WERI-Rb-1 (cell line): ENCODE measurements at places on chromosomes 12 and 14.

DNA sequence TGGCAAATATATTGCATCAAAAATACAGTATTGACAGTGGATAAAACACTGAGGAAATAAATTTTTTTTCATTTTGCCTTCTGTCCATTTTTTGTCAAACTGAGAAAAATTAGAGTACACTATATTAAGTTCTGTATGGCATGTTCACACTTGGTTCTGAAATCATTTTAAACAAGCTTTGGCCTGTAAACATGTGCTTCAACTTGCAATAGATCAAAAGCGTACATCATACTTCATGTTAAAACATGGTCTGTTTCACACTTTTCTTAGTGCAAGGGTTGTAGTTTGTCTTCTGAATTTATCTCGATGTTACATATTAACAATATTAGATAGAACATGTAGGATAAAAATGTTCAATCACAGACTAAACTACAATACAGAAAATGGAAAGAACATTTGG is 208.0 kb downstream of the PCNX1 start:
- no peak for DNase-seq

DNA sequence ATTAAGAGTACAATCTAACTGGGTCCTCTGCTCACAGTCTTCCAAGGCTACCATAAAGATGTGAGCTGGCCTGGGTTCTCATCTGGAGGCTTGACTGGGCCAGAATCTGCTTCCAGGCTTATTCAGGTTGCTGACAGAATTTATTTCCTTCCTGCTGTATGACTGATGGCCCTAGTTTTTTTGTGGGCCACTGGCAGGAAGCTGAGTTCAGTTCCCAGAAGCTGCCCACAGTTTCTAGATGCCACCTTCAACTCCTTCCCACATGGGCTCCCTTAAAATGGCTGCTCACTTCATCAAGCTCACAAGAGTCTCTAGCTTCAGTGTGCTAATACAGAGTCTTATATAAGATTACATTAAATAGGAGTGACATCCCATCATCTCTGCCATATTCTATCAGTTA is 121.7 kb upstream of the CAND1 start:
- no peak for DNase-seq

DNA sequence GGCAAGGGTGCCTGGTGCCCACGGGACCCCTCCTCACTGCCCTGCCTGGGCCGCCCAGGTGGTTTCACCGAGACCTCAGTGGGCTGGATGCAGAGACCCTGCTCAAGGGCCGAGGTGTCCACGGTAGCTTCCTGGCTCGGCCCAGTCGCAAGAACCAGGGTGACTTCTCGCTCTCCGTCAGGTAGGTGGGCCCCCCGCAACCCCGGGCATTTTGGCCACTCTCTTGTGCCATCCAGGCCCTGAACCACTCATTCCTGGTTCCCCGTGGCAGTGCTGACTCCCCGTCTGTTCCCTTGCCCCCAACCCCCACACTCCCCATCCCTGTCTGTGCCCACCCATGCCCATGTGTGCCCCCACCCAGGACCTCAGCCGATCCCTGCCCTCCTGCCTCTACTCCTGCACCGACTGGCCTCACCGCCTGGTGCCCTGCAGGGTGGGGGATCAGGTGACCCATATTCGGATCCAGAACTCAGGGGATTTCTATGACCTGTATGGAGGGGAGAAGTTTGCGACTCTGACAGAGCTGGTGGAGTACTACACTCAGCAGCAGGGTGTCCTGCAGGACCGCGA is 480 bp downstream of the PTPN6 start:
- no peak for DNase-seq

- DNase-seq, result no peak
Observed at GRCh38 chr12:4700621-4701026, 19.6 kb upstream of the GALNT8 start.

DNA sequence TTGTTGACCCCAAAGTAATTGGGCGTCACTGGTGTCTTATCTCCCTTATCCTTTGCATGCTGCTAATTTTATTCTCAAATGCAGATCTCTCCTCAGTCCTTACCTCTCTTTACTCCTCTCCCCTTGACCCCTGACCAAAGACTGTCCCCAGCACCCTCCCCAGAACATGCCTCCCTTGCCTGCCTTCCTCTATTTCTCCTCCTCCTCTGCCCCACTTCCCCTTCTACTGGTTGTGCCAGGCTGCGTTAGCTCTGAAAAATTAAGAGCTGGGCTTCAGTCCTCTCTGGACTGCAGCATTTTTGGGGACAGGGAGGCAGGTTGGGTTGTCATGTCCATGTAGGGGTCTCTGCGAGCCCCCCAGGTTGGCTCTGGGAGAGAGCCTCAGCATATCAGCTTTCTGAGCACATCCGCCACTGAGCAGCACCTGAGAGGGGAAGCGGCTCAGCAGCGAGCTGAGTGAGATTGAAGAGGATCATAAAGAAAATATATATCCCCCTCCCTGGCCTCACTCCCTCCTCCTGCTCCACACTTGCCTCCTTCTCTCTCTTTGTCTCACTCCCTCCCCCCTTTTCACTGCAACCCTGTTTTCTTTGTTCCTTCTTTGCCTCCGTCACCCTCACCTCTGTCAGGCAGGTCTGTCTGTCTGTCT is 6.4 kb upstream of the CISTR start:
- DNase-seq, result no peak

GRCh38 chr14:75156901-75157300 is 19.5 kb downstream of the TMED10 start:
- no peak for DNase-seq

GRCh38 chr12:65205886-65206285 is 36.5 kb downstream of the LEMD3 start:
- DNase-seq, result no peak

DNA sequence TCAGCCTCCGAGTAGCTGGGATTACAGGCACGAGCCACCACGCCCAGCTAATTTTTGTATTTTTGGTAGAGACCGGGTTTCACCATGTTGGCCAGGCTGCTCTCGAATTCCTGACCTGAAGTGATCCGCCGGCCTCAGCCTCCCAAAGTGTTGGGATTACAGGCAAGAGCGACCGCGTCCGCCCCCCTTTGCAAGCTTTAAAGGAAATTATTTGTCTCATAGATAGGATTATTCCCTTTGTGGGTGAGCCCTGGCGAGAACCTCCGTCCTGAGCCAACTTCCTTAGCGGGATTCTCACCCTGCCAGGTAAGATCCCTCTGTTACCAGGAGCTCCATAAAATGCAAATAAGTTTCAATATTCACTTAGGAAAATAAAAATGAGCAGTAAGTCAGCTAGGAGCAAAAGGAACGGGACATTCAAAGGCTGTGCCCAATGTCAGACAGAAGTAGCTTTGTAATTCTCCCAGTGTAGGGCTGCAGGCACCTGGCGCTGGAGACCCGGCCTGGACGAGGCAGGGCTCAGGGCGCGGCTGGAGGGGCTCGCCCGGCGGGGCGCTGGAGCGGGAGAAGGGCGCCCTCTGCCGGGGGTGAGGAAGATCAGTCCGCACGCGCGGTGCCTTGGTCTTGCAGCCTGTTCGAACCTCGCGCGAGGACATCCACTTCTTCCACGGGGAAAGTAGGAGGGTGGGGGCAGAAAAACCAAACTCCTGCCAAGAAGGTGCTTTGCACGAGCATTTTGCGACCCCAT is 47.2 kb upstream of the PLXNC1 start:
- DNase-seq, result peak; percentile 83

DNA sequence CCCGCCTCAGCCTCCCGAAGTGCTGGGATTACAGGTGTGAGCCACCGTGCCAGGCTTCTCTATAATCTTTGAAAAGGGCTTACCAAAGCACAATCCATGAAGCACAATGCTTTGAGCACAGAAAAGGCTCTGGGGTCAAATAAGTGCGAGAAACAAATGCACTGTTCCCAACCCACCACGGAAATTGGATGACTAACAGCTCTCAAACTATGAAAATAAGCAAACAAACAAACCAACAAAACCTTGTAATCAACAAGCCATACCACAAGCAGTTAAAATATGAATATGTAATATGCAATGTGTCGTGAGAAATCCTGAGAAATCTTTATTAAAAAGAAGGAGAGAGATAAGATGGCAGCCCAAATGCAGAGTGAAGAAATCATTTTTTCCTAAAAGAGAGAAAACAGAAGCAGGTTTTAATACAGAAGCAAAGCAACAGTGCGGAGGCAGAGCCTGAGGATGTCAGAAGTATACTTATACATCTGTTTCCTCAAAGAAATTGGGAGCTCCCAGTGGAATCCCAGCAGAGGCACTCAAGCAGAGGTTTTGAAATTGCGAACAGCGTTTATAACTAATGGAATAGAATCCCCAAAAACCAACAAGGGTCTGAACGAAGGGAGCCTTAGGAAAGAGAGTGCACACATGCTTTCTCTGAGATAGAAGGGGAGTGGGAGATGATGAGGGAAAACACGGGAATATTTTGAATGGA is 17.1 kb downstream of the SMCO2 start:
- no peak for DNase-seq

DNA sequence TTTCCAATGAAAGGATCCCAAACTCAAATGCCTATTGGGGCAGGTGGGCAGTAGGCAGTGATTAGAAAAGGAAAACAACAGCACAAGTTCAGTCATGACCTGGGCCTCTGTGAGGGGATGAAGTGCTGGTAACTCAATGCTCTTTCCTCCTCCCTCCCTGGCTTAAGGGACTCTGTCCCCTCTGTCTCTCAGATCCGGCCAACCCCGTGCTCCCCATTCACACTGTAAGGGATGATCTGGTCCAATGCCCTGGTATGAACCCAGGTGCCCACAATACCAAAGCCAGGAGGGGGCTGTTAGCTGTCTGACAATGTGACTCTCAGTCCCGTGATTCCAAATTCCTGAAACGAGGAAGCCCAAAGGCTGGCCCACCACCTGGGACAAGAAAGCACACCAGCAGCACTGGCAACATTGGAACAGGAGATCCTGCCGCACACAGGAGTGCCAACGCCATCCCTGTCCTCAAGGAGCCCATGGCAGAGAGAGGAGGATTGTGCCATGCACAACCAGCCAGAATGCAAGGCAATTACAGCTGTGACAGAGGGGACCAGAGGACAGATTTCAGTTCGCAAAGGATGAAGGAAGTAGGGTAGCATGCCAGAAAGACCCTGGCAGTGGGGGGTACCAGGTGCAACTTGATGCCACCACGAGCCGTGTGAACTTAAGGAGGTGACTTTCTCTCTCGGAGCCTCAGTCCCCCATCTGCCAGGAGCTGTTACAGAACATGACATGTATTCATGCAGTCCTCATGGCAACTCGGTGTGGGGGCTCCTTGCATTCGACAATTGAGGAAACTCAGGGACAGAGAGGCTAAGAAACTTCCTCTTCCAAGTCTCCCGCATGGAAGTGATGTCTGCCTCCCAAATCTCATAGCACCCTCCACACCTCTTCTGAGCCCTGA is 37.6 kb downstream of the SERPINA3 start:
- DNase-seq, result no peak

GRCh38 chr14:103668117-103668516 is 39.1 kb downstream of the KLC1 start:
- no peak for DNase-seq

DNA sequence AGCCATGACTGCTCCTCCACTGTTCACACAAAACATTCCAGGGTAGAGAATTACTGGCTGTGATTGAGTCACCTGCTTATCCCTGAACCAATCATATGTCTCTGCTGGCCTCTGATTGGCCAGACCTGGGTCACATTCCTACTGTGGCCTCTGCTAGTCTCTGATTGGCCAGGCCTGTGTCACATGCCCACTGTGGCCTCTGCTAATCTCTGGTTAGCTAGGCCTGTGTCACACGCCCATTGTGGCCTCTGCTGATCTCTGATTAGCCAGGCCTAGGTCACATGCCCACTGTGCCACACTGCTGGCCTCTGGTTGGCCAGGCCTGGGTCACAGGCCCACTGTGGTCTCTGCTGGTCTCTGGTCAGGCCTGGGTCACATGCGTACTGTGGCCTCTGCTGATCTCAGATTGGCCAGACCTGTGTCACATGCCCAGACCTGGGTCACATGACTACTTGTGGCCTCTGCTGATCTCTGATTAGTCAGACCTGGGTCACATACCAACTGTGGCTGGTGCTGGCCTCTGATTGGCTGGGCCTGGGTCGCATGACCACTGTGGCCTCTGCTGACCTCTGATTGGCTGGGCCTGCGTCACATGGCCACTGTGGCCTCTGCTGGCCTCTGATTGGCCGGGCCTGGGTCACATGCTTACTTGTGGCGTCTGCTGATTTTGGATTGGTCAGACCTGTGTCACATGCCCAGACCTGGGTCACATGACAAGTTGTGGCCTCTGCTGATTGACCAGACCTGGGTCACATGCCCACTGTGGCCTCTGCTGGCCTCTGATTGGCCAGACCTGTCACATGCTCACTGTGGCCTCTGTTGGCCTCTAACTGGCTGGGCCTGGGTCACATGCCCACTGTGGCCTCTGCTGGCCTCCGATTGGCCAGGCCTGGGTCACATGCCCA is 251.6 kb downstream of the SLC15A4 start:
- no peak for DNase-seq

DNA sequence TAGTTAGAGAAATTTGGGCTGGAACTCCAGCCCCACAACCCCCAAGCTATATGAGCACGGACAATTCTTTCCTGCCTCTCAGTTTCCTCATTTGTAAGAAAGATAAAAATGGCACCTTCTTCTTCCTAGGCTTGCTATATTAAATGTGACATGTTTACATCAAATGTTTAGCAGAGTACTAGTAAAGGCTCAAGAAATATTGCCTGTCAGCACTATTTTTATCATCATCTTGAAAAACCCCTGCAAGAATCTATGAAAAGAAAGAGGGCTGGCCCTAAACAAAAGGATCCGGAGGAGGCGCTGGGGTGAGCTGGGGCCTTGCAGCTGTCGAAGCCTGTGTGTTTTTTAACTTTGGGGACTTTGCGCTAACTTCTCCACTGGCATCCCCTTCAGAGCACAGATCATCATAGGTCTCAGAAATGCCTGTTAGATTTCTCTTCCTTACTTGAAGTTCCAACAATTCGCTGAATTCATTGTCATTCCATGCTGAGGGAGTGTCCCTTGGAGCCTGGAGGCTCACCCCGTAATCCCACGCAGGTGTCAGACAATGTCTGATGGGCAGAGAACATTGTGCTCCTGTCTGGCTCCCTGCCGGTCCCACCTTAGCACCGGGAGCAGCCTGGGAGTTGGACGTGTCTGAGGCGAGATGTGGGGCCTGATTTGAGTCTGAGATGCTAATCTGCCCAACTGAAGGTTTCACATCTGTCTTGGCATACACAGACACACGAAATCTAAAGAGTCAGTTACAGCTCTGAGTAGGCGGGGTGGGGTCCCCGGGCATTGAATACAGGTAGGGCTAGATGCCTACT is 206.8 kb downstream of the NUAK1 start:
- DNase-seq, result no peak

DNA sequence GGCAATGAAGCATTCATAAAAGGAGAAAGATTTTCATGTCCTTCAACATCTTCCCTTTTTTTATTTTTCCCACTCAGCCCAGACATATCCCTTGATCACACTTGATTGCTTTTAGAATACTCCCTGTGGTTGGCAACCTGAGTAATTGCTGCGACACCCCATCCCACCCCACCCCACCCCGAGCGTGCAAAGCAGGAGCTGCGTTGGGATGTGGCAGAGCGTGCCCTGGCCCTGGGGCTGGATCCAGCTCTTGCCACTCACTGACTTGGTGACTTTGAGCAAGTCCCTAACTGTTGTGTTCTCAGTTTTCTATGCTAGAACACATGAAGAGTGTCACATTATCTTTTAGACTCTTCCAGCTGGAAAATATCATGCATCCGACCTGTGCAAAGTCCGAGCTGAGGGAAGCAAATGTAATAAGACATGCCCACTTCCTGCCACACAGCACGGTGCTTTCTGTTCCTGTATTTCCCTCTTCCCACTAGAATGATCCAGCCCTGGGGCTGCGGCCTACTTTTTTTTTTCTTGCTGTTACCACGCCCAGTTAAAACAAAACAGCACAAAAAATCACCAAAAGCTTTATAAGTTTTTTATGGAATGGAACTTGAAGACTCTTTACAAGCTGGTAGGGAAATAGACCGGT is 4.0 kb downstream of the ASCL4 start:
- no peak for DNase-seq

- DNase-seq, result no peak
Observed at GRCh38 chr12:132533584-132533958, 43.6 kb downstream of the FBRSL1 start.
